GM12864 (cell line): ENCODE measurements at places on chromosomes 2 and 18.
A peak's percentile ranks its signal among the peaks of the same experiment; 100 is the strongest.

- peak; percentile 42 for DNase-seq
Observed at GRCh38 chr2:148926291-148926961, 51.4 kb downstream of the KIF5C start.

- no peak for DNase-seq
Observed at GRCh38 chr2:128595763-128596395, 277.2 kb upstream of the HS6ST1 start.

DNA sequence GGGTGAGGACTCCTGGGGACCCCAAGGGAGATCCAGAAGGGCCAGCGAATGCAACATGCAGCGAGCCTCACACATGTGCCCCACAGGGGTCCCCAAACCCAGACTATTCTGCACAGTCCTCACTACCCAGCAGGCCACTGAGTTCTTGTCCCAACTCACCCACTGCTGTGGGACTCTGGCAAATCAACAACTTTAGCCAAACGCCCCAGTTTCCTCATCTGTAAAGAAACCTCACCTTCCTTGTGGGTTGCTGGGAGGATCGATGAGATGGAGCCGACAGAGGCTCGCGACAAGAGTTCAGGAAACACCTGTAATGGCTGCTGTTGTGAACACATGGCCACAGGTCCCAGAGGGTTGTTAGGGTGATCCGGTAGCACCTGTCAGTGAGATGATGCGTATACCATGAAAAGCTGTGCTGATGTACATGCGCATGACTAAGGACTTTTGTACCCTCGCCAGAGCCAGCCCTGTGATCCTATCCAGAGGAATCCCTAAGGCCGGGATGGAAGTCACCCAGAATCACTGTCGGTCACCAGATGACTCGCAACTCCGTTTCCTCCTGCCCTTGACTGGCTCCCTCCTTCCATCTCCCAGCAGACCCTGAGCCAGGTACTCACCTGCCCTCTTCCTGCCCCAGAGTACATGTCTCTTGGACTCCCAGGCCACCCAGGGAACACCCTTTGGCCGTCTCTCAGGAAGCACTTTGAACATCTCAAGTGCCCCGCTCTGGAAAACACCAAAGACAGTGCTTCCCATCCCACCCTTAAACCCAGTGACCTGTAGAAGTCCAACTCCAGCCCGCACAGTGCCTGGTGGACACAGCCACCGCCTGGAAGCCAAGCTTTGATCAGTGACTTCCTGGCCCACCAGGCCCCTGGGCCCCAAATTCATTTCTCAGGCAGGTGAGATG is 103.3 kb upstream of the ID2 start:
- no peak for DNase-seq

DNA sequence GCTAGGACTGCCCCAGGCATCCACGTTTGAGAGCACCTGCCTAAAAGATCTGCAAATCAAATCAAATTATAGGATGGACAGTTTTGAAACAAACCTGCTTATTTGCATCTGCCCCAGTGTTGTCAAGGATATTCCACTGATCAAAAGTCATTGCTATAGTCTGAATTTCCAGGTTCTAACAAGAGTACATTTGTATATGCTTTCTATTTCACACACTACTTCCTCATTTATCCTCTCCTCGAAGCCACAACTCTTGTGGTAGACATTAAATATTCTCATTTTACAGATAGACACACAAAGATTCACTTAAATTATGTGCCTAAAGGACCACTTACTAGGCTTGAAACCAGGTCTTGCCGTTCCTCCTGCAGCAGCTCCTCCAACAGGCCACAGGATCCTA is 11.9 kb upstream of the TET3 start:
- DNase-seq: peak; percentile 45

GRCh38 chr18:57833441-57834101 is 30.5 kb upstream of the ATP8B1 start:
- peak; percentile 73 for DNase-seq

DNA sequence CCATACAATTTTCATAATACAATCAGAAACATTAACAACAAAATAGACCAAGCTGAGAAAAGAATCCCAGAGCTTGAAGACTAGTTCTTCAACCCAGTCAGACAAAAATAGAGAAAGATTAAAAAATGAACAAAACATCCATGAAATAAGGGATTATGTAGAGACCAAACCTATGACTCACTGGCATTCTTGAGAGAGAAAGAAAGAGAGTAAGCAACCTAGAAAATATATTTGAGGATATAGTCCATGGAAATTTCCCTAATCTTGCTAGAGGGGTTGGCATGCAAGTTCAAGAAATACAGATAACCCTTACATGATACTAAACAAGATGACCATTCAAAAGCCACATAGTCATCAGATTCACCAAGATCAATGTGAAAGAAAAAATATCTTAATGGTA is 281.7 kb downstream of the CCDC85A start:
- no peak for DNase-seq

- no peak for DNase-seq
Observed at GRCh38 chr2:10916953-10917352, 5.2 kb downstream of the KCNF1 start.

- no peak for DNase-seq
Observed at GRCh38 chr2:52404866-52405265, 1362.7 kb upstream of the CHAC2 start.

- peak; percentile 77 for DNase-seq
Observed at GRCh38 chr2:208315081-208315788, 49.2 kb downstream of the PIKFYVE start.

DNA sequence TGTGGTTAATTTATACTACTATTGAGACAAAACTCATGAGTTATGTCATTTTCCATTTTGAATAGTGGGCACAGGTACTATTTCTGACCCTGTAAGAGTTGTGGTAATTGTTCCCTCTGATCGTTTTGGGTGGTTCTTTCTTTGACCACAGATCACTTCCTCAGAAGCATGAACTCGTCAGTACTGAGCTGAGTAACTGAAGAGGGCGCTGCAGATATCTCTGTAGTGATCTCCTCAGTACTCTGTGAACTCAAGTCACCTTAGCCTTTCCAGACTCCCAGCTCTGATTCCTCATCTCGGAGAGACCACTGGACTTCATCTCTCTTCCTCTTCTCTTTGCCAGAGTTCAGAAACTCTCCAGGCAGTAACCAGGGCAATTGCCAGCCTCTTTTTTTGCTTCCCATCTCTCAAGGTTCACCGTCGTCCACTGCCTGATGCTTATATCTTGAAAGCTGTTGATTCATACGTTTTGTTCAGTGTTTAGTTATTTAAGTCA is 9.4 kb upstream of the IL1RL1 start:
- peak; percentile 33 for DNase-seq

GRCh38 chr18:48835119-48835518 is 115.6 kb downstream of the SMAD7 start:
- DNase-seq: no peak
